Left lung (tissue), 14 donors: ENCODE measurements at places on chromosomes 1 and 21. TPM values are rescaled to one million over a fixed set of nuclear protein-coding genes. Genes with fewer than 3 reads are reported as not detected.

- H3K27me3 ChIP-seq = no peaks in the 10 kb centered on the region
- no peaks in the 10 kb centered on the region for H3K36me3 ChIP-seq
- H3K4me1 ChIP-seq = no peaks in the 10 kb centered on the region
- peak overlapping the region; percentile 74 for H3K27ac ChIP-seq
- no peak overlapping the region for H3K4me3 ChIP-seq
These were observed 135.7 kb upstream of the SLC45A1 start for GRCh38 chr1:8182034-8182761.

GRCh38 chr1:91700771-91701471 is 185.0 kb downstream of the TGFBR3 start:
- peaks cover 12% of the 10 kb centered on the region for H3K4me1 ChIP-seq
- H3K27ac ChIP-seq = peak overlapping the region; percentile 21
- no peaks in the 10 kb centered on the region for H3K27me3 ChIP-seq
- no peaks in the 10 kb centered on the region for H3K36me3 ChIP-seq
- no peak overlapping the region for H3K4me3 ChIP-seq
- no peak for DNase-seq

DNA sequence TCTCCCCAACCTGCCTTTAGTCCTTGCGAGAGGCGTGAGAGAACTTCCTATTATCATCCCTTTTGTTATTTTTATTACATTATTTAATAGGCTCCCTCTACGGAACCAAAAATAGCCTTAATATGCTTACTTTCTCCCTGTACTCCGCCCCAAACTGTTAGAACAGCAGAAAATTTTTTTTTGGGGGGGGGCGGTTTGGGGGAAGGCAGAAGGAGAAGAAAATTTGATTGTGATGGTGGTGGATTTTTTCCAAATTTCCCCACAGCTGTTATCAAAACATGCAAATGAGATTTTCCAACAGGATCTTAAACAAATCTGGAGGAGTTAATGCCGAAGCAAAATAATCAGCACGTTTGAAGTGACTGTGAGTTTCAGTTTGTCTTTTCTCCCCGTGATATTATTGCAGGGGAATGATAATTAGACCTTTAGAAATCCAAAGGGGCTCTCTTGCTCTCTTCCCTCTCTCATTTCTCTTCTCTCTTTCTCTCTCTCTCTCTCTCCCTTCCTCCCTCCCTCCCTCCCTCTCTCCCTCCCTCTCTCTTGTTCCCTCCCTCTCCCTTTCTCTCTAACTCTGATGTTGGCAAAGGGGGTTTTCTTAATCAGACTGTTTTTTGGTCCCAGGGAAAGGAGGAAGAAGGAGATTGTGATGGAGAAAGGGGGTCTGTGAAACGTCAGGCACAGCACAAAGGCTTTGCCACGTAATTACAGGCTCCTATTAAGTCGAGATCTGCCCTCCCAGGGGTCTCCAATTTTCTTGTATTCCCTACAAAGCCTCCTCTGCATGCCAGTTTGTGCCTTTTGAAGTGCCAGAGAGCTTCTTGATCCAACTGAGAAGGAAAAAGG is 1.1 kb upstream of the PRRX1 start:
- H3K4me3 ChIP-seq = peak overlapping the region; percentile 43
- peaks cover 98% of the 10 kb centered on the region for H3K27me3 ChIP-seq
- H3K36me3 ChIP-seq = no peaks in the 10 kb centered on the region
- H3K4me1 ChIP-seq = no peaks in the 10 kb centered on the region

The UBXN10 gene
- polyA plus RNA-seq = 4.5 TPM

- peaks cover 9% of the 10 kb centered on the region for H3K4me1 ChIP-seq
- DNase-seq = no peak
- H3K27ac ChIP-seq = no peak overlapping the region
- no peak overlapping the region for H3K4me3 ChIP-seq
These were observed 127.8 kb downstream of the OSBPL9 start for GRCh38 chr1:51744506-51745303.

DNA sequence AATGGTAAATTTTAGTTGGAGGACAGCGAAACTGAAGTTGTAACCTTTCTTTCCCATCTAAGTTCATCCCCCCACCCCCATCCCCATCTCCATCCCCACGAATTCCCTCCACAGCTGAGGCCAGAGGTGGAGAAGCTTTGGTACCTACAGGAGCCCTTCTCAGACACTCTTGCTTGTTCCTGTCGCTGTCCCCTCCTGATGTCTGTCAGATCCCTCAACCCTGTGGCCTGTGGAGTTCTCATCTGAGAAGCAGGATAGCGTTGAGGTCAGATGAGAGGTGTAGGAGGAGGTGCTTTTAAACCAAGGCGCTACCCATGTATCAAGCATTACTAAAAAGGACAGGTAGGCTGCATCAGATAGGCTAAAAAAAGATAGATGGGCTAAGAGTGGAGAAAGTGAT is 769 bp downstream of the NTPCR start:
- DNase-seq = no peak
- no peaks in the 10 kb centered on the region for H3K36me3 ChIP-seq
- H3K4me3 ChIP-seq = peak overlapping the region; percentile 72

The EXO1 gene
- polyA plus RNA-seq = 12.6 TPM

DNA sequence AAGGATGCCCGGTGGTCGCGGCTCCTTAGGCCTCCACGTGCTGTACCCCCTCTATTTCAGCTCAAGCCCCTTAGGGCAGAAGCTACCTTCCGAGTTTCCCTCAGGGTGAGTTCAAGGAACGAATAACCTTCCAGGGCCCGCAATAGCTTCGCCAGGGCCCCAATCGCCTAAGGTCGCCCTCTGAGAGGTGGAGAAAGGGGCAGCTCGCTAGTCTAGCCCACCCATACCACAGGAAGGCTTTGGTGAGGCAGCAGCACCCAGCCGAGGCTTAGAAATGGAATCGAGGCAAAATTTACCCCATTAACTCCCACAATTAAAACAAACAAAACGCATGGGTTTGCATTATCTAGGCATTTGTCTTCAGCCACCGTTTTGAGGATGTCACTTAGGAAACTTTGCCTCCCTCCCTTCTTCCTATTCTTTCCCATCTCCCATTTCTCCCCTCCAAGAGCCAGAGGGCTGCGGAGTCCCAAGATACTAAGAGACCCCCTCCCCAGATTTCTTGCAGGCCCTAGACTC is 954 bp downstream of the WNT2B start:
- H3K4me3 ChIP-seq = peak overlapping the region; percentile 50
- no peak for DNase-seq
- H3K27me3 ChIP-seq = peaks cover 25% of the 10 kb centered on the region
- H3K36me3 ChIP-seq = no peaks in the 10 kb centered on the region
- H3K4me1 ChIP-seq = peaks cover 5% of the 10 kb centered on the region
- no peak overlapping the region for H3K27ac ChIP-seq

DNA sequence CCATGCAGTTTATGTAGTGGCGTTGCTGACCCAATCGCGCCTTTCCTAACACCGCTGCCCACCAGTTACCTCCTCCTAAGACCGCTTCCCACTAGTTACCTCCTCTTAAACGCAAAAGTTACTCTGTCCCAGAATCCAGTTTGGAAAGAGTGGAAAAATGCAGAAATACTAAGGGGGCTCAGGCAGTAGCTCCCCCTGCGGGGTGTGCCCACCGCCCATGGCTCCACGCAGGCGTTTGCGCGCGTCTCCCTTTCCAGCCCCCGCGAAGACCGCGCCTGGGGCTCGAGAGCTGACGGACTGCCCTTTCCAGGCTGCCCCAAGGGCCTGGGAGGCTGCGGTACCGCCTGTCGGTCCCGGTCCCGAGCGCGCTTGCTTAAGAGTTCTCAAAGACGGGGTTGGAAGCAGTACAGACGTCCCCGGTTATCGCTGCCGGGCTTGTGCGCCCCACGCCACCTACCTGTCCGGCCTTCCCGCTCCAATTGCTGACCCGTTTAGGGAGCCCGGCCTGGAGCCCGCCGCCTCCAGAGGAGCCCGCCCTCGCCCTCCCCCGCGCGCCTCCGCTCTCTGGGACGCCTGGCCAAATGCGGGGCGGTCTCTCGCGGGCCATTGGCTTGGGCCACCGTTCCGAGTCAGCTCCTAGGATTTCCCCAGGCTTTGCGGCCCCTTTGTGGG is 414.1 kb upstream of the ESRRG start:
- H3K4me1 ChIP-seq = peaks cover 8% of the 10 kb centered on the region
- no peak overlapping the region for H3K27ac ChIP-seq
- no peaks in the 10 kb centered on the region for H3K36me3 ChIP-seq
- no peak overlapping the region for H3K4me3 ChIP-seq
- DNase-seq = no peak

- no peaks in the 10 kb centered on the region for H3K36me3 ChIP-seq
- H3K4me3 ChIP-seq = no peak overlapping the region
- no peak overlapping the region for H3K27ac ChIP-seq
- no peak for DNase-seq
- H3K4me1 ChIP-seq = no peaks in the 10 kb centered on the region
These were observed 27.6 kb upstream of the KCNE2 start for GRCh38 chr21:34336245-34336644.

DNA sequence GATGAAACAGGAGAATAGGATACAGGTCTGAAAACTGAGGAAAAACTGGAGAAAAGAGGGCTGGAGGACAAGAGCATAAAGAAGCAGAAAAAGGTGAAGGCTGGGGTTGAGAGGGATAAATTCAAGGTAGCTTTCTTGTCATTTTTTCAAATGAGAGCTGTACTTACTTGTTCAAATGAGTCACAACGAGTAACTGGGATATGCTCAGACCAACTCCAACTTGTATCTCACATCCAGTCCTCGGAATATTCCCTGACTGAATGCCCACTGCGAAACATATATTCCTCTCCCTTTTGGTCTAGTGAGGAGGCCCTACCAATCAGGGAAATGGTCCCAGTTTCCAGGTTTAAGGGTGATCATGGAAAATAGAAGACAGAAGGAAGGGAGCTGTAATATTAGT is 343.4 kb downstream of the HHIPL2 start:
- DNase-seq = no peak
- no peak overlapping the region for H3K4me3 ChIP-seq
- no peaks in the 10 kb centered on the region for H3K36me3 ChIP-seq
- no peaks in the 10 kb centered on the region for H3K4me1 ChIP-seq
- H3K27me3 ChIP-seq = no peaks in the 10 kb centered on the region

DNA sequence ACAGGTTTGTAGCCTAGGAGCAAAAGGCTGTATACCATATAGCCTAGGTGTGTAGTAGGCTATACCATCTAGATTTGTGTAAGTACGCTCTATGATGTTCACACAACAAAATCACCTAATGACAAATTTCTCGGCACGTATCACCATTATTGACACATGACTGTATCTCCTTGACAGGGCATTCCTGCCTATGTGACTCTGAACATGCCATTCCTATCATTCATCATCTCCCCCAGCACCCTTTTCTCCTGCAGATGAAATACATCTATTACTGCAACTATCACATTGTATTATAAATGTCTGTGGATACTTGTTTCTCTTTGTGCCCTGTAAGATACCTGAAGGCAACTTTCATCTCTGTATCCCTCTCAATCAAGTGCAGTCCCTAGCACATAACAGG is 29.9 kb downstream of the TP53BP2 start:
- no peaks in the 10 kb centered on the region for H3K36me3 ChIP-seq
- H3K27me3 ChIP-seq = no peaks in the 10 kb centered on the region
- no peak overlapping the region for H3K4me3 ChIP-seq
- H3K27ac ChIP-seq = no peak overlapping the region
- H3K4me1 ChIP-seq = no peaks in the 10 kb centered on the region

The PYHIN1 gene
- polyA plus RNA-seq = 0.96 TPM

DNA sequence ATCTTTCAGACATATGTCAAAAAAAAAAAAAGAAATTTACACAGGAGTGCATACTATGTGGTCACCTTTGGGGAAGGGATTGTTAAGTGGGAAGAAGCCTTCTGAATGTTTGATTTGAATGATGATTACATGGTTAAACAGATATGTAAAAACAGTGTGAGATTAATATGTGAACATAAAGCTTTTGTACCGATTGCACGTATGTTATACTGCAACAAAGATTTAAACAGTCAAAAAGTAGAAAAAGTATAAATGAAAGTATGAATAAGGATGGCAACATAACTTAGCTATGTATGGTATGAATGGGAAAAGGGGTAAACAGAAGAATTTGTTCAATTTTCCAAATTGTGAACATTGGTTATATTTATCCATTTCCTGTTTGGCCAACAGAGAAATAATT is 10.0 kb upstream of the PLPP3 start:
- H3K27me3 ChIP-seq = no peaks in the 10 kb centered on the region
- H3K4me1 ChIP-seq = no peaks in the 10 kb centered on the region

The SLC9C2 gene
- polyA plus RNA-seq = 0.32 TPM

DNA sequence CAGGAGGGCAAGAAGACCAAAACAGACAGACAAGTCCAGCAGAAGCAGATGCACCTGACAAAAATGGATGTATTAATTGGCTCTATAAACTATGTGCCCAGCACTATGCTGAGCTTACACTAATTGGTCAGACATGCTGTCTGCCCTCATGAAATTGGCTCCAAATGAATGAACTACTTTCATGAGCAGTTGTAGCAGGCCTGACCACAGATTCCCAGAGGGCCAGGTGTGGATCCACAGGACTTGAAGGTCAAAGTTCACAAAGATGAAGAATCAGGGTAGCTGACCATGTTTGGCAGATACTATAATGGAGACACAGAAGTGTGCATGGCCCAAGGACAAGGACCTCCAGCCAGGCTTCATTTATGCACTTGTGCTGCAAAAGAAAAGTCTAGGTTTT is 14.5 kb downstream of the SLAMF7 start:
- no peak overlapping the region for H3K27ac ChIP-seq
- H3K4me1 ChIP-seq = no peaks in the 10 kb centered on the region

The CFAP45 gene
- 8.4 TPM for polyA plus RNA-seq

- no peak overlapping the region for H3K4me3 ChIP-seq
- H3K4me1 ChIP-seq = no peaks in the 10 kb centered on the region
- no peak overlapping the region for H3K27ac ChIP-seq
- no peaks in the 10 kb centered on the region for H3K36me3 ChIP-seq
These were observed 219.6 kb upstream of the C1orf174 start for GRCh38 chr1:4119516-4120220.

- H3K27me3 ChIP-seq = peaks cover 38% of the 10 kb centered on the region
- peak overlapping the region; percentile 77 for H3K27ac ChIP-seq
- peak overlapping the region; percentile 45 for H3K4me3 ChIP-seq
- H3K36me3 ChIP-seq = no peaks in the 10 kb centered on the region
- peak; percentile 71 for DNase-seq
These were observed 618 bp downstream of the JAM2 start for GRCh38 chr21:25639551-25640201.

DNA sequence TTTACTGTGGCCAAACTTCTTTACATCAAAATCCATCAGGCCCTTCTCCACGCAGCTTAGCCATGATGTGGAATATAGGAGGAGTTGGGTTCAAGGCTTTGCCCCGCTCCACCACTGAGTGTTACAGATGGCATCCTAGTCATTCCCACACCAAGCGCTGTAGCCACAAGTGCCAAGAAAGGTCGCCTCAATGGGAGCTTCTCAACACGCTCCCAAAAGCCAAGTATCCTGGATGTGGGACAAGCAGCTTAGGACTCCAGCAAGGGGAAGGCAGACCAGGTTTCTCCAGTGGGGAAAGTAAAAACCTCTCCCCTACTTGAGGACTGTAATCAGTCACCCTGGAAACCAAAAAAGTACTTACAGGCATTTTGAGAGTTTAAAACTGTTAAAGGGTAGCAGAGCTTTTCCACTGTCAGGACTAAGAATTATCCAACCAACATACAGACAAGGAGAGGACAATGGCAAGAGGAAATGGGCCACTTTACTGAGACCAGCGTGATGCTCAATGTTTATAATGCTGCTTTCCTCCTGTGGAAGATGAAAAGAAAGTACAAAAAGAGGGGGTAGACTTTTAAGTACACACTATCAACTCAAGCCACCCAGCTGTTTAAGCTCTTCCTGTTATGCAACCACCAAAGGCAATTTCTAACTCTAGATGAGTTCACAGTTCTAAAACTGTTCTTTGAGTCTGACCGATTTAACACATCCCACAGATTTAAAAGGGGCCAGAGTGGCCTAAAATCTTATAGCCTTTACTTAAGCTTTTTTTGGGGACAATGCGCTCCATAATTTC is 120.7 kb upstream of the KRTAP19-8 start:
- no peak overlapping the region for H3K27ac ChIP-seq
- no peaks in the 10 kb centered on the region for H3K27me3 ChIP-seq
- peaks cover 11% of the 10 kb centered on the region for H3K4me1 ChIP-seq
- no peaks in the 10 kb centered on the region for H3K36me3 ChIP-seq
- no peak overlapping the region for H3K4me3 ChIP-seq

The RNU1-4 gene
- 9.4 TPM for polyA plus RNA-seq
